ENCODE measurements at places on chromosomes 3 and 15.
A peak's percentile ranks its signal among the peaks of the same experiment; 100 is the strongest.

DNA sequence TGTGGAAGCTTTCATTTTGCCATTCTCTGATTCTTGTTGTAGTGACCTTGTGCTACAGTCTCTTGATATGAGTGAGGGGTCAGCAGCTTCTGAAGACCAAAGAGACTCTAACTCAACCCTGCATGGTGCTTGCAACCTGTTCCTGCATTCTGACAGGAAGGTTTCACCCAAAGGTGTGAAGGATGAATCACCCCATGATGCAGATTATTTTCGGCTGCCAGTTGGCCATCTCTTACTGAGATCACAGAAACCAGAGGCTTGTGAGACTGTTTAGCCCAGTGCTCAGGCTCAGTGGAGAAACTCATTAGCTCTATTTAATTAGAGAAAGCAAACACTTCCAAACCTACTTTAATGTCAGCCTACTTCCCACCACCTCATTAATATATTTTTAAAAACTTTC, 29.2 kb upstream of the TPRG1 start:
- peak; percentile 82 for DNase-seq

GRCh38 chr3:189848395-189849040, 217.3 kb downstream of the TP63 start:
- DNase-seq: no peak

- no peak for DNase-seq
Observed at GRCh38 chr3:17831366-17831765, 88.9 kb upstream of the TBC1D5 start.

DNA sequence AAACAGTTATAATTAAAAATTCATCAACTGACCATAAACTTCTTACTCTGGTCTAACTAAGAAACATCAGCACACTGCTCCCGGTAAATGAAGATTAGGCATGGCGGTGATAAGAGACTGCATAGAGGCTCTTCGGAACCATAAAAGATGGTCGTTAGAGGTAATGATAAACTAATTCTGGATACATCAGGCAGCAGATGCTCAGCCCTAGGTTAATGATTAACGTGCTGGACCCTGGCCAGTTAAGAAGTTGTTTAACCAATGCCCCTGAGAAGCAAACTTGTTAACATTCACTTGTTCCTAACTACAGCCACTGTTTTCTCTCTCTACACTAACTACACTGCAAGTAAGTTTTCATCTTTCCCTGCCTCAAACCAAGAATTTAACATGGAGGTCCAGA, 111.5 kb downstream of the PDZRN3 start:
- no peak for DNase-seq

DNA sequence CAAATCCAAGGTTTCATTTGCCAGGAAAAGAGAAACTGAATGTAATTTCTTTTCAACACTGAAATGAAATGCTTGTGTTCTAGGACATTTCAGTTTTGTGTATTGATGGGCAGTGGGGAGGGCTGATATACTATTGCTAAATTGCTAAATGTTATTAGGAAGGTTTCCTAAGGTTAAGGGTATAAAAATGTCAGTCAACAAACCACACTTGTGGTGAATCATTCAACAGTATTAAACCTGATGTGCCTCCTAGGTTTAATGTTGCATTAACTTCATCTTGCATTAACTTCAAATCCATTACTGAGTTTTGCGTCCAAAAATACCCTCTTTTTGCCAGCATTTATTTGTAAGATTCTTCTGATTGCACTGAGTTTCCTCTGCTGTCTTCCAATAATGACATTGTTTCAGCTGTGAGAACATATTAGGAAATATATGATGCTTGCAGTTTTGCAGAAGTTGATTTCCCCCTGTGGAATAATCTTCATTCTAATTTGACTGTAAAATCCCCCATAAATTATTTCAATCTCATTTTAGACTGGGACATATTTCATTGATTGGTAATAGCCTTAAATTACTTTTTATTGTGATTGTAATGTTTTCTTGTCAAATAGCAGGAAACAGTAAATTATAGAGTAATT, 758.3 kb downstream of the GBE1 start:
- DNase-seq: no peak

GRCh38 chr3:70606018-70606417, 293.6 kb upstream of the MDFIC2 start:
- no peak for DNase-seq

GRCh38 chr3:61134532-61134931, 116.7 kb downstream of the FHIT start:
- DNase-seq: no peak

GRCh38 chr15:61033940-61034677, 195.0 kb downstream of the RORA start:
- no peak for DNase-seq

GRCh38 chr3:117355566-117355965, 646.0 kb downstream of the TUSC7 start:
- no peak for DNase-seq

GRCh38 chr3:197520311-197521276, 35.2 kb downstream of the BDH1 start:
- no peak for DNase-seq

GRCh38 chr3:99601515-99601914, 36.9 kb upstream of the COL8A1 start:
- DNase-seq: no peak

- peak; percentile 68 for DNase-seq
Observed at GRCh38 chr3:18531662-18532061, 106.5 kb upstream of the SATB1 start.
